ENCODE measurements at places on chromosomes 1 and 21. TPM values are rescaled to one million over a fixed set of nuclear protein-coding genes. Genes with fewer than 3 reads are reported as not detected.

Gene MYOCOS
- not detected for total RNA-seq

Gene C1orf141
- total RNA-seq = 0.25 TPM

Gene TTC34
- total RNA-seq = 1.1 TPM

DNA sequence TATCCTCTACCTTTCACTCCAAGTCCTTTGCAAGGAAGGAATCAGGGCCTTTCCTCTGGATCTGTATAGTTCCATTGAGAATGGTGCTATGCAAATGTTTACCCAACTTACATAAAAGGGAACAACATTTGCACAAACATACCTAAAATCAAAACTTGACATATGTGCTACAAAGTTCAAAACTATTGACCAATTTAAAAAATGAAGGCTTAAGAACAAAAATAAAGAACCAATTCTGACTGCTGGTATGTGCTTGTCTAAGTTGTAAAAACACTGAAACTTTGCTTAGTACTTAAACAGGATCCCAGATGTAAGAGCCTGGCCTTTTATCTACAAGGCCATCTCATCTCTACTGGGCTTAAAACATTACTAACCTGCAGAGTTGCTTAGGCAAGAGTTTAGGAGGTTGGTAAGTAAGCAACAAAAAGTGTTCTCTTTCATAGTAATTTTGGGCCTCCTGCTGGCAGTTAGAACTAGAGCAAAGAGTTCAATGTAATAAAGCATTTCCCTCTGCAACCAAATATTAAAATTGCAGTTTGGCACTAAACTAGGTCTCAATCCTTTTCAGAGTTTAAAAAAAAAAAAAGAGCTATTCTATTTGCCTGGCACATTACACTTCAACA, 2.0 kb downstream of the SCMH1 start:
- peak overlapping the region; percentile 17 for H3K4me3 ChIP-seq
- H3K4me1 ChIP-seq = peaks cover 18% of the 10 kb centered on the region
- H3K27ac ChIP-seq = peak overlapping the region; percentile 10
- no peaks in the 10 kb centered on the region for H3K27me3 ChIP-seq

DNA sequence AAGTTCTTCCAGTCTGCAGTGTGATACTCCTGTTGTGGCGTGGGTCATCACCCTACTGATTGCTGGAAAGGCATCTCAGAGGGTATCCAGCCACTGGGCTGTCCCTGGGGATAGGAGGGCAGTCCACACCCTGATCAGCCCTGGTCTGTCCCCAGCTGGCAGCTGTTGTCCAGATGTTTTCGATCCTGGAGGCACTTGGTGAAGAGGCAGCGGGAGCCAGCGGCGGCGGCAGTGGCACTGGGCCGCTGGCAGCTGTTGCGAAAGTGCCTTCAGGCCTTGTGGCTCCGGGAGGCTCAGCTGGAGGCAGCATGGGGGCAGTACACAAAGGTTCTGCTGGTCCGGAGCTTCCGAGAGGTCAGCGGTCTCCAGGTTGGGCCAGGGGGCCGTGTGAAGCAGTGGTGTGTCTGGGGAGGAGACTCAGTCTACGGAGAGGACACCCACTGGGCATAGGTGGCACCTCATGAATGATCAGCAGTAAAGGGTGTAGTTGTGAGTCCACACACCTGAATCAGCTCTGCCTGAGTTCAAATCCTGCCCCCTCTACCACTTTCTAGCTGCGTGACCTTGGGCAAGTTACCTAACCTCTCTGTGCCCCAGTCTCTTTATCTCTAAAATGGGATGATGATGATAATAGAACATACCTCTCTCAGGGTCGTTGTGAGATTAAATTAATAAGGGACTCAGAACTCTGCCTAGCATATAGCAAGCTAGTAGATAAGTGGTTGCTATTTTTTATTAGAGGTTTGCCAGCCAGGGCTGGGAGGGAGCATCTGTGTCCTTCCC, 6.1 kb downstream of the C1orf167 start:
- no peaks in the 10 kb centered on the region for H3K4me1 ChIP-seq
- no peak for DNase-seq
- no peak overlapping the region for H3K4me3 ChIP-seq
- H3K27me3 ChIP-seq = no peaks in the 10 kb centered on the region
- H3K36me3 ChIP-seq = no peaks in the 10 kb centered on the region

DNA sequence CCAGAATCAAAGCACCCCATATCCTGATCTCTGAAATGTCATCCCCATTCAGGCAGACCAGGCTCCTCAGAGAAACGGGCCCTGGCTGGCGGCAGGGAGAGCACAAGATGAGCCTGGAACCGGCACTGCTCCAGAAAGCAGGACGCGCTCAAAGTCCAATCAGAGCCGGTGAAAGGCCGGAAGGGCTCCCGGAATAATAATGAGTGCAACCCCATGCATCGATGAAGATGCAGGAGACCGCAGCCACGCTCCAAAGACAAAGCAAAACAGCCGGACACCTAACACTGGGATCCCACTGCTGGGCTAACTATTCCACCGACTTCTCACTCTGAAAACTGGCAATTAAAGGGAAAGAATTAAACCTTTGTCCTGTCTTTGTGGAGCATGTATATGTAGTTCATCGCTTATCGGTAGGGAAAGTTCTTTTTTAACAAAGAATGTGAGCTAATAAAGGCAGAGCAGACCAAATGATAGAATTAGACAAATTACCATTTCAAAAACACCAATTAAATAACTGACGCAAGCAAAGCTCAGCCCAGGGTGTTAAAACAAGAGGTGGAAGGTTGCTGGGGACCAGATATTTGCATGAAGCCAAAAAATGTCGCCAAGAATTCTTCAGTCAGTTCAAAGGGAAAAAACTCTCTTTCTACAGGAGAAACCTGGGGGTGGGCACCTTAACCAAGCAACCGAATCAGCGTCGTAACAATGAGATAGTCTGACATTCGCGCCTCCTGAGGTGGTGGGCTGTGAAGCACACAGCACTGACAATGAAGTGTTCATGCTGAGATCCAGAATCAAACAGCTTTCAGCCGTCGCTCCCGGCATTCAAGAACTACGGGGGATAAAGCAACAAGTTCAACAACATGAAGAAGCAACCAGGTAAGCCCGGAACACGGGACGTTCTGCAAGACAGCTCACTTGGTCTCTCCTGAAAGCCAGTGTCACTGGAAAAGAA, 95.2 kb downstream of the NPHP4 start:
- H3K36me3 ChIP-seq = peaks cover 18% of the 10 kb centered on the region
- H3K27me3 ChIP-seq = no peaks in the 10 kb centered on the region
- no peaks in the 10 kb centered on the region for H3K4me1 ChIP-seq

DNA sequence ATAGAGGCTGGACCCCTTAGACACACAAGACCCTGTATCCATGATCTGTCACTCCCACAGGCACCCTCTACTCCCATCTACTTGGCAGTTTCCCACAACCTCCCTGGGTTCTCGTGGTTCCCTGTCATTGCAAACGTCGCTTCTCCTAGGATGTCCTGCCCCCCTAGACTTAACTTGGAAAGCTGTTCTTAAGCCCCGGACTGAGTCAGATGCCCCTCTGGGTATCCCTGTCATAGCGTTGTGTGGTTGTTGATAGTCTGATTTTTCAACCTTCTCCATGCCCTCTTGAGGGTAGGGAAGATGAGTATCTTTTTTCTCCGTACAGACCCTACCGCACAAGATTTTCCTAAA, 11.8 kb downstream of the RCC1 start:
- peaks cover 38% of the 10 kb centered on the region for H3K4me1 ChIP-seq
- H3K4me3 ChIP-seq = peak overlapping the region; percentile 88

DNA sequence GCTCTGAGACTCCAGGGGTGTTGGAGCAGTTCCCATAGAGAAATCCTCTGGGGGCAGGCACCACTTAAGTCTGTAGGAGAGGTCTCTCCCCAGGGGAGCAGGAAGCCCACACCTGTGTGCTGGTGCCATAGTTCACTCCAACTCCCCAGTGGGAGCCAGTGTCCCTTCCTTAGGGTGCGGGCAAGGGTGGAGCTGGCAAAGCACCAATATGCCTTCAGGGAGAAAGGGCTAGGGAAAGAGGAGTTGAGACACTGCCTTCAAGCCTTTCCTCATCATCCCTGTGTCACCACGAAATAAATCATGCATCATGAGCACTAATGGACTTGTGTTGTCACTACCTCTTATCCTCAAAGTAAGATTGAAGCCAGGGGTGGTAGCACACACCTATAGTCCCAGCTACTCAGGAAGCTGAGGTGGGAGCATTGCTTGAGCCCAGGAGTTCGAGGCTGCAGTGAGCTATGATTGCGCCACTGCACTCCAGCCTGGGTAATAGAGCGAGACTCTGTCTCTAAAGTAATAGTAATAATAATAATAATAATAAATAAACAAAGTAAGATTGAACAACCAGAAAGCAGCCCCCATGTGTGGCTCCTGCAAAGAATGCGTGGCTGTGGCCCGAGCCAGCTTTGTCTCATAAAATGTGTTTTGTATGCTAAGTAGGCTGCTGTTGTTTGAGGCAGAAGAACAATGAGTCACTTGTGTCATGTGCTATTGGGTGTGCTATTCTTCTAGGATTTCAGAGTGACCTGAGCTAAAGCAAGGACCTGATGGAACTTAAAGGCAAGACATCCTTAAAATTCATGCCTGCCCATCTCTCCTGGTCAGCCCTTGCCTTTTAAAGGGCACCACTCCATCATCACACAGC, 6.7 kb upstream of the TIE1 start:
- H3K36me3 ChIP-seq = no peaks in the 10 kb centered on the region
- no peak for DNase-seq

DNA sequence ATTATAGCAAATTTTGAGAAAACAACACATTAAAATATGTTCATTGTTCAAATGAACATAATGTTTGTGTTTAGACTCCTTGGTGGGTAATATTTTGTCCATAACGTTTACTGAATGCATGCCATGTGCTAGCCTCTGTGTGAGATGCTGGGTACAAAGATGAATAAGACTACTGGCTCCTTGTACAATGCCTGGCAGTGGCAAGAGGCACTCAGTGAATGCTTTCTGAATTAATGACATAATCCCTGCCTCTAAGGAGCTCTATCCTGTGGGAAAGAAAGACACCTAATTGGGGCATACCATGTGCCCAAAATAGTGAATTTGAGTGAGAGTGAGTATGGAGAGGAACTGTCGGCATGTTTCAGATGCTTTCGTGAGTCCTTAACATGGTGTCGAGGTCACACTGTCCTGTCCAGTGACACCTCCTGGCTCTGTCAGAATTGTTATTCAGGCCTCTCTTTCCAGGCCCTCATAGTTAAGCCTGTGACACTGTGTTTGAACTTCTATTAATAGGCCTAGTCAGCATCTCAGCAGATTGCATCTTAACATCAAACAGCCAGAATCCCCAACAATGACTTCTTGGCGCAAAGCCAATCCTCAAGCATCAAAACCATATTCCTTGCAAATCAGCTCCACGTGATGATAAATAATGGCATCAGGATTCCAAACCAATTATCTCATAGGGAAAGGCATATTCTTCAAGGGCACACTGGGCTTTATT, 32.8 kb upstream of the S1PR1 start:
- H3K27me3 ChIP-seq = no peaks in the 10 kb centered on the region
- peaks cover 29% of the 10 kb centered on the region for H3K4me1 ChIP-seq
- no peak overlapping the region for H3K4me3 ChIP-seq

DNA sequence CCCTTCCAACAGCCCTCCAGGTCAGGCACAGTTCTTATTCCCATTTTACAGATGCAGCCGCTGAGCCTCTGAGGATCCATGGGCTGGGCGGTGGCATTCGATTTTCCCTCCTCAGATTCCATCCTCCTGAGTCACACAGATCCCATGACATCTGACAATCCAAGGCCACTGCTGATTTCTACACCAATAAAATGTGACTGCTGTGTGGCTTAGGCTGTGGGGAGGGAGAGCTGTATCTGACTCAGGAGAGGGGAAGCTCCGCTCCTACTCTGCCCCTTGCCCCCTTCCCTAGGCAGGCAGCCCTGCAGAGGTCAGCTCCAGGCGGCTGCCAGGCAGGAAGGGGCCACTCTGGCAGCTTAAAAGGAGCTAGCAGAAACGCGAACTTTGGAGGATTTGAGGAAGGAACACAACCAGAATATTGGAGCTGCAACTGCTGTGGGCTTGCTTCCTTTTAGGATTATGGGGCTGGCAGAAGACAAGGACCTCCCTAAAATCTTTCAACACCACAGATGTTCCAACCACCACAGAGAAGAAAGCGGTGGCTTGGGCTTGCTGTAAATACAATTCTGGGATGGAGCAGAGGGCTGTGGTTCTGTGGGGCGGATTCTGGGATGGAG, 50.0 kb downstream of the MRPL37 start:
- no peaks in the 10 kb centered on the region for H3K4me1 ChIP-seq
- H3K4me3 ChIP-seq = no peak overlapping the region
- H3K27me3 ChIP-seq = no peaks in the 10 kb centered on the region
- H3K27ac ChIP-seq = no peak overlapping the region
- H3K36me3 ChIP-seq = peaks cover under 1% of the 10 kb centered on the region

DNA sequence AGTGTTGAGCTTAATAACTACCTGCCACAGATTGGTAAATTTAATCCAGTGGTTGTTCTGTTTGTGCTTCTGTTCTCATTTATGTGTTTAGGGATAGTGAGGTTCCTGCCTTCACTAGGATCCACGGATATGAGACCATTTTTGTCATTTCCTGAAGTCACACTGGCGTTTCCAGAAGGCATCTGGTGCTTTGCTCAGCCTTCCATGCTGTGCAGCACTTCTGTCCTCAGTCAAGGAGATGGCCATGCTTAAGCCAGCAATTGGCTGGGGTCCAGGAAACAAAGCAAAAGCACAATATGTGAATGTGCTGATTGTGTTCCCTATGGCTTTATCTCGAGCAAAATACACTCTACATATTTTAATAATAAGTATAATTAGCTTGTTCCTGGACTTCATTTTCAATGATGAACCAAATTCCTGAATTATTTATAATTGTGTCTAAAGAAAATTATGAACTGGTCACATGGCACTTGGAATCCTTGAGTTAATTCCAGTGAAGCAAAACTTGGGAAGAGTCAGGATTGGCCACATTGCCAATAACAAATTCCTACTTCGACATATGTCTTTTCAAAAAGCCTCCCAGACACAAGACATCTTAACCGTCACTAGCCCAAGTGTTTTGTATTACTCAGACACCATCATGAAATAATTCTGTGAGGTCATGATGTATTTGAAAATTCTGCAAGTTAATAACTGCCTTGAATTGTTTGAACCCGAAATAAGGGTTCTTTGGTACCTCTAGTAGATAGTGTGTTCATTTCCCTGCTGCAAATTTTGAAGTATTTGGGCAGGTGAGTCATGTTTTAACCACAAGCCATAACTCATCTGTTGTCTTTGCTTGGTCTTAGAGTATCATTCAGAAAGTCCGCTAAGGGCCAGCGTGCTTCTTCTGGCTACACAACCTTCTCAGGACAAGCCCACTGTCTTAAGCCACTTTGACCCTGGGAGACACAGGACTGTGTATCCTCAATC, 412.4 kb downstream of the DISC1 start:
- DNase-seq = no peak
- H3K36me3 ChIP-seq = peaks cover 6% of the 10 kb centered on the region
- H3K27ac ChIP-seq = no peak overlapping the region
